Brain pericyte (primary cell): ENCODE measurements at places on chromosomes 1 and 21.

DNA sequence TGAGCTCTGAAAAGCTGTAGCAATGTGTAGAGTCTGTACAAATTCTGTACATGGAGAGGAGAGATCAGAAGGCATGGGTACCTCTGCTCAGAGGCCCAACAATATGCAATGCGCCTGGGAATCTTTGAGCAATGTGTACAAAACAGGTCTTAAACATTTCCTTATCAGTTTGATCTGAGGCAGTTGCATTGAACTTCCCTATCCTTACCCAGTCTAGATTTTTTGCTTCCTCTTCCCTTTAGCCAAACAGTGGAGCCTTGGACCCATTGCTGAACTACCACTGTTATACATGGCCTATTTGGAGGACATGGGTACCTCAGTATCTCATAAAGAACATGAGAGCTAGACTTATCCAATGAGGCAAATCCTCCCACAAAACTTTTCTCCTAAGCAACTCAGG lies 12.6 kb upstream of the MNDA start:
- no peak for DNase-seq

DNA sequence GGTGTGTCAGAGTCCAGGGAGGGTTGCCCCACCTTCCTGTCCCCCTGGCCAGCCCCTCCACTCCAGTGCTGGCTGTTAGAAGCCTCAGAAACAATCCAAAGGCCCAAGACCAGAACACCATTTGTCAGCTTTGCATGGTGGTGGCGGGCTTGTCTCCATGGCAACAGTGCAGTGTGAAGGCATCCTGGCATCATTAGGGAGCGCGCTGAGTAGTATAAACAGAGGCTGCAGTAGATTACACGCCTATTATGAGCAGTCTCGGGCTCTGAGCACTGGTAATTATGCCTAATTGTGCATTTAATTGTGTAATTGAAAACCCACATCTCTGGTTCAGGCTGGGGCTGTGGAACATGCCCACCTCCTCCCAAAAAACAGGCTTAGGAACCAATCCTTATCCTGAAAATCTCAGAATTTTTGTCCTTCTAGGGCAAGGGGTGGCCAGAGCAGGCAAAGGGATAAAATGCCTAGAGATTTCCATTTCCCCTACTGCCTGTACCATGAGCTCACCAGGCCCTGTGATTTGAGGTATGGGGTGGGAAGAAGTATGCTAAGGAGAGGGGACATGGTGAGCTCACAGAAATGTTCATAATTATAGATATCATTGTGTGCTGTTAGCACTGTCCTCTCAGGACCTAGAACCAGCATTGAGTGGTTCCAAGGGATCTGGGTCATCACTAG lies 11.7 kb downstream of the NKAIN1 start:
- no peak for DNase-seq

DNA sequence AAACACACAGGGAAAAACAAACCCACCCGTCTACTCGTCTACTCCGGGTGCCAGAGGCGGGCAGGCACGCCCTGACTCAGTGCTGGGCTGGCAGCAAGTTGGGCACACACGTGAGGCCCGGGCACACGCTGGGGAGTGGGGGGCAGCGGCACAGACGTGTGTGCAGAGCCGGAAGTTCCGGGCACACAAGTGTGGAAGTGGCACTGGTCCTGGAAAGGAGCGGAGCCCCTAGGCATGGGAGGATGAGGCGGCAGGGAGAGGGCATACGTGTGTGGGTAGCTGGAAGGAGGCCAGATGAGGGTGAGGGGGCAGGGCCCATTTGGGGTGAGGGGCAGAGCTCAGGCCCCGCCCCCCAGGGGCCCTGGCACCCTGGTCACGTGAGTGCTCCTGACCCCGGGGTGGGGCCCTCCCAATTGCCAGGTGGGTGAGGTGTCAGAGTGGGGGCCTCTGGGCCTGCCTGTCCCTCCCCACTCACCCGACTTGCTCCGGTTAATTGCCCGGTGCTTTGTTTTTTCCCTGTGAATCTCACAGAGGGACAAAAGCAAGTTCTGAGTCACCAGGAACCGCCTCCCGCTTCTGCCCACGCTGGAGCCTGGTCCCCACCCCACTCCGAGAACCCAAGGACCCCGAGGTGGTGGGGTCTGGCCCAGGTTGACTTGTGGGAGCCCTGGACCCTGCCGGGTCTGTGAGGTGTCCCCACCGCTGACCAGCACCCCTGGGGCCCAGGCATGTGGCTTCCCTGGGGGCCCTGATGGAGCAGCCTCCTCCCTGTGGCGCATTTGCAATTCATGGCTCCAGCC lies 104.8 kb upstream of the CASZ1 start:
- no peak for DNase-seq

DNA sequence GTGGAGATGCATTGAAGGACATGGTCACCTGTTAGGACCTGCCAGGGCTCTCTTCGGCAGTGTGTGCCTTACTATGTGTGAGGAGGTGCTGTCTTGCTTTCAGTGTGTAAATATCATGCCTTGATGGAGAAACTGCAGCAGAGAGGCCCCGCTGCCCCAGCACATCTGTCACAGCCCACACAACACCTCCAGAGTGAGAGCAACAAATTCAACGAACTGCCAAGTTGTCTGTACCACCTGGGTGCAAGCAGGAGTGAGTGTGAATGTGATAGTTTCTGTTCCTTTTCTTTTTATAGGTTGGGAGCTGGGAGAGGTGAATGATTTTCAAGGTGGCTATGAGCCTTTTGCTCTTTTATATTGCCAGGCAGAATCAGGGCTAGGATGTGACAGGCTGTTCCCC lies 114.6 kb upstream of the KIAA0040 start:
- DNase-seq = no peak
